ENCODE measurements at places on chromosomes 12 and 14. TPM values are rescaled to one million over a fixed set of nuclear protein-coding genes. Genes with fewer than 3 reads are reported as not detected.

The ZFHX2 gene
- 27.3 TPM for total RNA-seq

GRCh38 chr12:106915635-106916026 is 40.1 kb upstream of the TMEM263 start:
- DNase-seq = no peak
- no peak overlapping the region for H3K27ac ChIP-seq
- H3K4me1 ChIP-seq = no peaks in the 10 kb centered on the region

The LGR5 gene
- total RNA-seq = 0.32 TPM

- H3K27ac ChIP-seq = no peak overlapping the region
- no peak overlapping the region for H3K4me3 ChIP-seq
- H3K4me1 ChIP-seq = no peaks in the 10 kb centered on the region
- no peaks in the 10 kb centered on the region for H3K36me3 ChIP-seq
- H3K27me3 ChIP-seq = peaks cover 5% of the 10 kb centered on the region
- DNase-seq = no peak
These were observed 70.7 kb downstream of the CALM1 start for GRCh38 chr14:90467501-90467900.

The KRT7 gene
- total RNA-seq = 97.6 TPM

DNA sequence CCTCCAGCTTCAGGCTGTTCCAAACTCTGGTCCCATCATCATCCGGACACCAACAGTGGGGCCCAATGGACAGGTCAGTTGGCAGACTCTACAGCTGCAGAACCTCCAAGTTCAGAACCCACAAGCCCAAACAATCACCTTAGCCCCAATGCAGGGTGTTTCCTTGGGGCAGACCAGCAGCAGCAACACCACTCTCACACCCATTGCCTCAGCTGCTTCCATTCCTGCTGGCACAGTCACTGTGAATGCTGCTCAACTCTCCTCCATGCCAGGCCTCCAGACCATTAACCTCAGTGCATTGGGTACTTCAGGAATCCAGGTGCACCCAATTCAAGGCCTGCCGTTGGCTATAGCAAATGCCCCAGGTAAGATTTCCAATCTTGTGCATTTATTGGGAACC is 3.3 kb downstream of the SP1 start:
- DNase-seq = no peak
- peaks cover 40% of the 10 kb centered on the region for H3K4me1 ChIP-seq
- H3K4me3 ChIP-seq = no peak overlapping the region
- peaks cover 17% of the 10 kb centered on the region for H3K36me3 ChIP-seq

DNA sequence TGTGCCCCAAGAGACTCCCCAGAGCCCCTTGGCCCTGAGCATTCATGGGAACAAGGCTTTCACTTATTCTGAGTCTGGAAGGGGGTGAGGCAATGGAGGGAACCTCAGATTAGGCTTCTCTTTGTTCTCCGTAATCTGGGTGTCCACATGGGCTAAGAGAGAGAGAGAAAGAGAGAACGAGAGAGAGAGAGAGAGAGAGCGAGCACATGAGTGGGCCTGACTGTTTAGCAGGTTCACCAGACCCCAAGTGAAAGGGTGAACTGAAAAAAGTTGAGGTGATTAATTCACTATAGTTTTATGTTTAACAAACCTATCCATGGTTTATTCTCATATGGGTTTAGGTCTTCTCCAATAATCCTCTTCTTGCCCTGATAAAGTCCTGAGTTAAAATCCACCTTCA is 183.4 kb upstream of the VASH1 start:
- DNase-seq = no peak
- H3K27ac ChIP-seq = no peak overlapping the region
- no peaks in the 10 kb centered on the region for H3K27me3 ChIP-seq
- no peak overlapping the region for H3K4me3 ChIP-seq
- no peaks in the 10 kb centered on the region for H3K36me3 ChIP-seq
- no peaks in the 10 kb centered on the region for H3K4me1 ChIP-seq

DNA sequence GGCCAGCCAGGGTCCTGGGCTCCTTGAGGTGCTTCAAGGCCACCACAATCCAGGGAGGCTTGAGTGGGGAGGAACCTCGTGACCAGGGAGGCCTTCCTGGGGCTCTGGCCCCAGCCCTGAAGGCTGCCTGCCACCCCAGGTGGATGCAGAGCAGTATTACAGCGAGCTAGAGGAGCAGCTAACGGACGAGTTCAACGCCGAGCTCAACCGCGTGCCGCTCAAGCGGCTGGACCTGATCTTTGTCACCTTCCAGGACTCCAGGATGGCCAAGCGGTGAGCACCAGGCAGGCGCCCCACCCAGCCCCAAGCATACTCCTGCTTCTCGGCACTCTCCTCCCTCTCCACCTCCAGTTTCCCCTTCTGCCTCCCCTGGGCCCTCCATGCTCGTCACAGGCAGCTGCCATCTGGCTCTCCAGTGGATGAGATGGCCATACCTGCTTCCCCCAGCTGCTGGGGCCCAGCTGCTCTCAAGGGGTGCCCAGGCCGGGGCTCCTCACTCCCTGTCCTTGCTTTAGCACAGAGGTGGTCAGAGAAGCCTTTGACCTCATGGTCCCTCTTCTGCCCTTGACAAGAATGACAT is 30.6 kb downstream of the NGB start:
- H3K4me1 ChIP-seq = no peaks in the 10 kb centered on the region
- H3K27ac ChIP-seq = no peak overlapping the region
- H3K4me3 ChIP-seq = no peak overlapping the region
- no peaks in the 10 kb centered on the region for H3K36me3 ChIP-seq
- H3K27me3 ChIP-seq = peaks cover 2% of the 10 kb centered on the region

GRCh38 chr12:99131751-99132199 is 486.7 kb downstream of the APAF1 start:
- no peaks in the 10 kb centered on the region for H3K27me3 ChIP-seq
- no peaks in the 10 kb centered on the region for H3K36me3 ChIP-seq
- H3K27ac ChIP-seq = peak overlapping the region; percentile 68
- H3K4me1 ChIP-seq = peaks cover 14% of the 10 kb centered on the region
- DNase-seq = peak; percentile 23
- no peak overlapping the region for H3K4me3 ChIP-seq

The KRT6C gene
- not detected for total RNA-seq

All from astrocyte (in vitro differentiated cells and primary cell).